ENCODE measurements at places on chromosomes 1 and 21.

DNA sequence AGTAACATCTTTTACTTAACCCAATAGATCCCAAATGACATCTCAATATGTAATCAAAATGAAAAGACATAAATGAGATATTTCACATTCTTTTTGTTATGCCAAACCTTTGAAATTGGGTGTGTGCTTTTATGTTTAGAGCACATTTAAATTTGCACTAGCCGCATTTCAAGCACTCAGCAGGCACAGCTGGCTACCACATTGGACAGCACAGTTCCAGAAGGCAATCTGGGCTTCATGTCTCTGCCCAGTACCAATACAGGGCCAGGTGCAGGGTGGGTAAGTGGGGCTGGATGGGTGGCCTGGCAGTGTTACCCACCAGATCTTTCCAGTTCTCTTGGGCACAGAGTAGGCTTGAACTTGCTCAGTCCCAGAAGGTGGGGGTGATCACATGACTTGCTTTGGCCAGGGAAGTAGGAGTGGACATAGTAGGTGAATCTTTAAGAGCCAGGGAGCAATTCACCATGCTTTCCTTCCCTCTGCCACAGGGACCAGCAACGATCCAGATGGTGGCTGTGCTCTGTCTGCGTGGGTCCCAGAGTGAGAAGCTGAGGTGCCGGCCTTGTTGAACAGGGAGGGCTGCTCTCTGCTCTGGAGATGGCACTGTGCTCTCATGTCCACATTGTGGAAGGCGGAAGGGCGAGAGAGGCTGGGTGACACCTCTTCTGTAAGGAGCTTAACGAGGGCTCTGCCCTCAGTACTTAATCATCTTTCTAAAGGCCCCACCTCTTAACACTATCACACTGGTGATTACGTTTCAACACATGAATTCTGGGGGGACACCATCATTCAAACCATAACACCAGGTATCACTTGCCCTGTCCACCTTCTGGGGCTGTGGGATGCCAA, 261.4 kb downstream of the GRIK3 start:
- DNase-seq = no peak

- no peak for DNase-seq
Measured at GRCh38 chr1:216045400-216045799, 377.8 kb downstream of the USH2A start.

DNA sequence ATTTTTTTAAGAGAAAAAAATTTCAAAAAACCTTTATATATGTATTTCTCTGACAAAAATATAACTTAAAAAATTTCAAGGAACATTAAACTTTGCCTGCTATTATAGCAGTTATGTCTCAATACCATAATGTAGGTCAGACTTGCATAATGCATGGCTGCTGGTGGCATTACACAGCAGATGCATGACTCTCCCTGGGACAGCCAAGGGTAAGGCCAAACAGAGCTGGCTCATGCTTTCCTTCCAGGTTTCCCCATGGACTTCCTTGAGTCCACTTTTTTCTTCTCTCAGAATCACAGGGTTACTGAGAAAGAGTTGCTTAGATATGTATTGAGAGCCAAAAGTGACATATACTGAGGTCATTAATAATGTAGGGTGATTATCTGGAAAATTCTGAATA, 43.7 kb downstream of the RHOU start:
- DNase-seq = no peak

DNA sequence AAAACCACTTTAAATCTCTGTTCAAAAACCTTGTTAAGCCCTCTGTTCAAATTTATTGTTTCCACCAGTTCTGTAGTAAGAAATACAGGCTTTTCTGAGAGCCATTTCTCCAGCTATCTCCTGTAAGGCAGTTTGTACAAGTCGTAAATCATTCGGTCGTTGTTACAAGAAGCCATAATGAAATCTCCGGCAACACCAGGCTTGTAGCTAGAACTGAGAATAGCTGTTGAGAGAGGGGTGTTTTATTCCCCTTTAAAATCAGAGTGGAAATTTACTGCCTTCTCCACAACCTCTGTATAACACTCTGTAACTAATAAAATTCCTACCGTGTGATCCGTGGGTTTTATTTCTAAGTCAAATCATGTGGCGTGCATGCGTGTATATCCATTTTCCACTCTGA, 335.8 kb upstream of the KAZN start:
- DNase-seq = no peak

- DNase-seq = no peak
Measured at GRCh38 chr21:29989634-29990234, 49.9 kb upstream of the GRIK1 start.

DNA sequence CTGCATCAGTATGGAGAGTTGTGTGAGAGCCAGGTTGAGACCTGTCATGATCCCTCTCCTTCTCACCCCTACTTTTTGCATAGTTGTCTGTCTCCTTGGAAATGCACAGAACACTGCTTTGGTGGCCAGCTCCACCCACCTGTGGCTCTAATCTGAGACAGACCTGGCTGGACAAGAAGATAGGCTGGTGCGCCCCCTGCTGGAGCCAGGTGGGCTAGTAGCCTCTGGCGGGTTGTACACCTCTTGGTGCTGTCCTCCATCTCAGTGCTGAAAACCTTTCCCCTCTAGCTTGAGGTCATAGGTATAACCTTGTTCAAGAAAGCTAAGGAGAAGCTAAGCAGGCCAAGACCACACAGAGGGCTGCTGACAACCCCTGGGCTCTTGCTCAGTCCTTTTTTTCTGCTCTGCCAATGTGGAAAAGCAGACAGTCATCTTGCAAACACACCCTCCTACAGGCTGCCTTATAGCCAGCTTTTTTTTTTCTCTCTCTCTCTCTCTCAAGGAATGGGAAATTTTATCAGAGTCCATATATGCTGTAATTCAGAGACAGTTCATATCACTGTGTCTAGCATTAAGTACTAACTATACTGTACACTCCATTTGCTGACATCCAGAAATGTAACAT, 58.8 kb upstream of the SPATA6 start:
- DNase-seq = peak; percentile 35

GRCh38 chr1:224503161-224504118, 68.8 kb upstream of the WDR26 start:
- peak; percentile 64 for DNase-seq

- no peak for DNase-seq
Measured at GRCh38 chr1:244154508-244154871, 103.4 kb downstream of the ZBTB18 start.

DNA sequence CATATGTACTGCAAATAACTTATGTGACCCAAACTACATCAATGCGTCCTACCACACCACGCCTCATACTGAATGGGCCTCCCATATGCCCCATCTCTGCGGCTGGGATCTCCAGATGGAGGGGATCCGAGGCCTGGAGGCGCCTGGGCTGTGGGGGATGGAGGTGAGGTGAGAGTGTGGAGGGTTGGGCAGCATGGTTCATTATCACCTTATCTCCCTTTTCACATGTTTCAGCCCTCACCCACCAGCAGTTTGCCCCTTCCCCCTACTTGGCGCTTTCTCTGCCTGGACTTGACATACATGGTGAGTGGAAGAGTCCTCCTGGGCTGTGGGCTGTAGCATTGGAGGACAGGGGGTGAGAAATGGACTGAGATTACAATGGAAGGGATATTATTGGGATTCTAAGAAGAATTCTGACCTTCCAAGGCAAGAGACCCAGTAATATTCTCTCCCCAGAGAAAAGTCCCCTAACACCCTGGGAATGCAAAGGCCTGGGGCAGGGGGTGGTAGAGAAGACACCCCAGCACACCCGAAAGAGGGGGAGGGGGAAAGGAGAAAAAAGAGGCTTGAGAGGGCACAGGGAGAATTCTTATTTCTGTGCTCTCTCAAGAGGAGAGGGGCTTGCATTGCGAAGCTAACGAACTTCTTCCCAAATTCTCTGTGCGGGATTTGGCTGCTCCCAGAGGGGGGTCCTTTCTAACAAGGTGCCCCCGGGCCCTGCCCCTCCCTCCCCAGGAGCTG, 61.4 kb downstream of the MEF2D start:
- DNase-seq = no peak

- DNase-seq = no peak
Measured at GRCh38 chr1:207882692-207883091, 28.2 kb downstream of the CD34 start.

- no peak for DNase-seq
Measured at GRCh38 chr1:29408831-29409605, 172.7 kb downstream of the PTPRU start.

DNA sequence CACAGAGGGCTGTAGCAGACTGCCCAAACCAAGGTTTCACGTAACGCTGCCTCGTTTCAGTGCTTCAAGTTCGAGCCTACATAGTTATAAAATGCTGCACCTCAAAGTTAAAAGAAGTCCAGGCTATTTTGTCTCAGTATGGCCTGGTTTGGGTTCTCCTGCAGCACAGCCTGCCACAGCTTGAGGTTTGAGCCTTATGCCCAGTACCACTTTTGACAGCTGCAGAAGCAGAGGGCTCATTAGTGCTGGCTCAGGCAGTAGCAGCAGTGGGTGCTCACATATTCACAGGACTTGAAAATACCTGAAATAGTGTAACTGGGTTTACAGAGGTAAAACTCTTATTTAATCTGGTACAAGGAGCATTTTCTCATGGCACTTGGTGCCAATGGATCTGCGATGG, 15.3 kb downstream of the SPATA46 start:
- DNase-seq = no peak

DNA sequence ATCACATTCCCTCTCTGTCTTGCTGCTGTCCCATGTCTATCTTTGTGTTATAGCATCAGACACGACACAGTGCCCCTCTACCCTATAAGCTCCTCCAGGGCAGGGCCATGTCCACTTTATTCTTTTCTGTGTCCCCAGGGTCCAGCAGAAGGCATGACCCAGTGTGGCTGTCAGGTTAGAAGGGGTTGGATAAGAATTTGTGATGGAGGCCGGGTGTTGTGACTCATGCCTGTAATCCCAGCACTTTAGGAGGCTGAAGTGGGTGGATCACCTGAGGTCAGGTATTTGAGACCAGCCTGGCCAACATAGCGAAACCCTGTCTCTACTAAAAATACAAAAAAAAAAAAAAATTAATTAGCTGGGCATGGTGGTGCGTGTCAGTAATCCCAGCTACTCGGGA, 26.3 kb upstream of the RNF19B start:
- DNase-seq = no peak

DNA sequence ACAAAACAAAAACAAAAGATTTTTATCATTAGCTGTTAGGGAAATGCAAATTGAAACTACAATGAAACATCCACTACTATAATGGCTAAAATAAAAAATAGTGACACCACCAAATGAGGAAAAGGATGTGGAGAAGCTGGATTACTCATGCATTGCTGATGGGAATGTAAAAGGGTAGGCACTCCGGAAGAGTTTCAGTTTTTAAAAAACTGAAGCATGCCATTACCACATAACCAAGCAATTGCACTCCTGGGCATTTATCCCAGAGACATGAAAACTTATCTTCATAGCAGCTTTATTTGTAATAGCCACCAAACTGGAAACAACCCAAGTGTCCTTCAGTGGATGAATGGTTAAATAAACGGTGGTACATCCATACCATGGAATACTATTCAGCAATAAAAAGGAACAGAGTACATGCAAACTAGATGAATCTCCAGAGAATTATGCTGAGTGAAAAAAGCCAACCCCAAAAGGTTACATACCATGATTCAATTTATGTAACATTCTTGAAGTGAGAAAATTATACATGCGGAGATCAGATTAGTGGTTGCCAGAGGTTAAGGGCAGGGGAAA, 14.5 kb upstream of the CFAP298 start:
- no peak for DNase-seq

- no peak for DNase-seq
Measured at GRCh38 chr1:115879977-115880376, 39.1 kb upstream of the NHLH2 start.

- DNase-seq = no peak
Measured at GRCh38 chr1:99590578-99591209, 55.2 kb upstream of the PALMD start.

DNA sequence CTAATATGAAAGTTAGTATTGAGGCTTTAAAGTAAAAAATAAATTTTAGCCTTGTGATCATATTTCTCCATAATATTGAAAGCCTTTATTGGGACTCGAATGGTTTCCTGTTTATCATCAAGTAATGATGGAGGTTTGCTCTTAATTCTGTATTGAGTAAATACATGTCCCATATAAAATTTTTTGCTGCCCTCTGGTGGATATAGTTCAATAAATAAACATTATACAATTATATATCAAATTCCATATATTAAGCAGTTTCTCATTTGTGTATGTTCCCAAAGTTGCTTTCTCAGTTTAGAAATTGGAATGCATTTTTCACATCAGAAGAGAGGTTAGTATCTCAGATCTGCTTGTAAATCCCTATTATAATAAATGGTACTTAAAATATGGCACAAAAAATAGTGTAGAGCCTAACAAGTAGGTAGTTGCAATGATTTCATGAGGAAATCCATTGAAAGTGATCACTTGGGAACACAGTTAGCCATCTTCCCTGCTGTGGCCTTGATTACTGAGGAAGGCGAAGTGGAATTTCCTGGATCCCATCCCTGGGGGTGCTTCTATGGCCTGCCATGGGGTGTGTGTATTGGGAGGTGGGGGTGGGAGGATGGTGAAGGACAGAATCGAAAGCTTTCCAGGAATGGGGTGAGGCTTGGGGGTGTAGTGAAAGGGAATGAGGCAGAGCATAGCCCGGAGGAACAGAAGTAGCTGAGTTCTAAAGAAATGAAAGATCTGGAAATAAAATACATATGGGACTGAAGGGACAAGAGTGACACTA, 84.1 kb upstream of the C21orf91 start:
- peak; percentile 13 for DNase-seq

DNA sequence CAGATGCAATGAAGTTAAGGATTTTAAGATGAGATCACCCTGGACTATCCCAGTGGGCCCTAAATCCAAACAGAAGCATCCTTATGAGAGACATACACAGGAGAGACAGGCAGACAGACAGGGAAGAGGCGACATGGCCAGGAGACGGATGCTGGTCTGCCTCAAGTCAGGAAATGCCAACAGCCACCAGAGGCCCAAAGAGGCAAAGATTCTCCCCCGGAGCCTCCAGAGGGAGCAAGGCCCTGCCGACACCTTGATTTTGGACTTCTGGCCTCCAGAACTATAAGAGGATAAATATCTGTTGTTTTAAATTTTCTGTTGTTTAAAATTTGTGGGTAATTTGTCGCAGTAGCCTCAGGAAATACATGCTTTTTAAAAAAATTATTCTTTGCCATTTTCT, 116.4 kb downstream of the GLIS1 start:
- no peak for DNase-seq

- DNase-seq = peak; percentile 62
Measured at GRCh38 chr1:213984387-213985208, 3.2 kb upstream of the PROX1 start.

DNA sequence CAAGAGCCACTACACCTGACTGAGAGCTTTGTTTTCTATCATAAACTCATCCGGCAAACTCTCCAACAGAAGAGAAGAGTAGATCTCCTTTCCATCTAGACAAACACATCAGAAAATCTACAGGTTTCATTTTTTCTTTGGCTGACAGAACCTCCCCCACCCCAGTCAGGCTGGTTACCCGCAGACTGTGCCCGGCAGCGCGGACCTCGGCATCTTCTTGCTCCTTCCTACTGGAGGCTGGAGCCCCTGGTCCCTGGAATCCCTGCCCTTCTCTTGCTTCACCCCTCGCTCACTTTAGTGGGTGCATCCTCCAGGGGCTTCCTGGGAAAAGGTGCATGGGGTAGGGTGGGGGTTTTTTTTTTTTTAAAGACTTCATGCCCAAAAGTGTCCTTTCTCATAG, 23.0 kb downstream of the NCMAP start:
- DNase-seq = no peak

Data from NCI-H1417 treated with DMSO at 0.1 percent for 48 hours (cell line).